Regular cardiac myocyte (primary cell): ENCODE measurements at places on chromosomes 1 and 21. TPM values are rescaled to one million over a fixed set of nuclear protein-coding genes. Genes with fewer than 3 reads are reported as not detected.

The DARS2 gene
- total RNA-seq = 11.6 and 29.3 TPM in 2 replicates

The GATAD2B gene
- total RNA-seq = 2.5 and 3.1 TPM in 2 replicates

The NFASC gene
- 13.8 and 42.6 TPM in 2 replicates for total RNA-seq

The TARDBP gene
- total RNA-seq = 112 and 119 TPM in 2 replicates

The KIAA1614 gene
- total RNA-seq = 2.9 and 4.5 TPM in 2 replicates

The COL9A2 gene
- 0.38 and 1.4 TPM in 2 replicates for total RNA-seq

The TNFRSF9 gene
- 0.19 and 0.28 TPM in 2 replicates for total RNA-seq

The C1orf53 gene
- 4.4 and 10.1 TPM in 2 replicates for total RNA-seq
